ENCODE measurements at places on chromosomes 13 and 19.

GRCh38 chr19:38514812-38515633 is 81.5 kb downstream of the RYR1 start:
- DNase-seq = peak; percentile 78

DNA sequence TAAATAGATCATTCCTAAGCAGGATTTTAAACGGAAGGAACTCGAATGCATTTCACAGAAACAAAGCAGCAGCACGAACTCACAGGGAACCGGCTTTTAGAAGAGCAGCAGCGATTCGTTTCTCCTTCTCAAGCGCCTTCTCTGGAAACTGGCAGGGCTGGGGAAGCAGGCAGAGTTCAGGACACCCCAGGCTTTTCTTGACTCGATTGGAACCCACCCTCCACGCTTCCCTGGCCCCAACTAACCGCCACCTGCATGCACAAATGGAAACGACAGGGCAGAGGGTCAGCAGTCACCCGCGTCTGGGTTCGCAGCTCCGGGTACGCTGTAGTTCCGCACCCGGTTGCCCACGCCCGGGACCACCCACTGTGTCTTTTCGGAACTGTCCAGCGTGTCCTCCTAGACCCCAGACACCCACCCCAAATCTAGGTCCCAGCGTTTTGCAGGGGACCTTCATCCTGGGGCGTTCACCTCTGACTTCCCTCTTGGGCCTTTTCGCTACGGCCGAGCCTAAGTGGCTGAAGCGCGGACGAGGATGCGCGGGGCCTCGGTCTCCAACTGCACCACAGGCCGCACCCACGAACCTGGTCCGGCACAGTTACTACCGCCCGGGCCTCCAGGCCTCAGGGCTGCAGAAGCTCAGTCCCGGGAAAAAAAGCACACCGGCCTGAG is 500 bp downstream of the ZFP30 start:
- DNase-seq = peak; percentile 6

DNA sequence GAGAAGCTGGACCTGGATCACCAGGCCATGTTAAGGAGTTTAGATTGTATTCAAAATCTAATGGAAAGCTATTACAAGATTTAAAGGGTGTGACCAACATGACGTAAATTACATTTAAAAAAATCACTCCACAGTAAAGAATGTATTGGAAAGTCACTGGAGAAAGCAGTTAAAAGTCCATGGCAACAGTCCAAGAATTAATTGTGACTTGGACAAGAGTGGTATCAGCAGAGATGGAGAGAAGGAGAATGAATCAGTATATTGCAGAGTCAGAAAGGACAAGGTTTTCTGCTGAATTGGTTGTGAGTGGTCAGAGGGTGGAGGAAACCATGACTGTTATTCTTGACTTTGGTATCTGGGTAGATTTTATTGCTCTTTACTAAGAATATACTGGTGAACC is 535.1 kb upstream of the SLITRK1 start:
- DNase-seq = no peak

- no peak for DNase-seq
Measured at GRCh38 chr19:55902080-55902751, 29.9 kb downstream of the NLRP13 start.

GRCh38 chr13:72259528-72259927 is 392.5 kb upstream of the DACH1 start:
- DNase-seq = no peak

GRCh38 chr19:49364083-49364737 is 533 bp downstream of the DKKL1 start:
- no peak for DNase-seq

DNA sequence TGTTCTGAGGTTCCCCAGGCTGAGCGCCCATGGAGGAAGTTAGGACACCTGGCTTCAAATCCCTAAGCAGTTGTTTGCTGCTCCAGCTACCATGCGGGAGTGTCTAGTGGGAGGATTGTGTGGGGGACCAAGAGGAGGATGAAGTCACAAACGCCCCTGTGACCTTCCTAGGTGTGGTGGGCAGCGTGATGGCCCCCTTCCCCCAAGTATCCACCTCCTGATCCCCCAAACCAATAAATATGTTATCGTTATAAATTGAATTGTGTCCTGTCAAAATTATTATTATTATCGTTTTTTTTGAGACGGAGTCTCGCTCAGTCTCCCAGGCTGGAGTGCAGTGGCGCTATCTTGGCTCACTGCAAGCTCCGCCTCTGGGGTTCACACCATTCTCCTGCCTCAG is at the start of gene SLC25A41:
SLC25A41 (minus strand) TSS at position 101 of the 400 bp plus-strand sequence; CDS start at position 31, 70 bp downstream.
- no peak for DNase-seq

DNA sequence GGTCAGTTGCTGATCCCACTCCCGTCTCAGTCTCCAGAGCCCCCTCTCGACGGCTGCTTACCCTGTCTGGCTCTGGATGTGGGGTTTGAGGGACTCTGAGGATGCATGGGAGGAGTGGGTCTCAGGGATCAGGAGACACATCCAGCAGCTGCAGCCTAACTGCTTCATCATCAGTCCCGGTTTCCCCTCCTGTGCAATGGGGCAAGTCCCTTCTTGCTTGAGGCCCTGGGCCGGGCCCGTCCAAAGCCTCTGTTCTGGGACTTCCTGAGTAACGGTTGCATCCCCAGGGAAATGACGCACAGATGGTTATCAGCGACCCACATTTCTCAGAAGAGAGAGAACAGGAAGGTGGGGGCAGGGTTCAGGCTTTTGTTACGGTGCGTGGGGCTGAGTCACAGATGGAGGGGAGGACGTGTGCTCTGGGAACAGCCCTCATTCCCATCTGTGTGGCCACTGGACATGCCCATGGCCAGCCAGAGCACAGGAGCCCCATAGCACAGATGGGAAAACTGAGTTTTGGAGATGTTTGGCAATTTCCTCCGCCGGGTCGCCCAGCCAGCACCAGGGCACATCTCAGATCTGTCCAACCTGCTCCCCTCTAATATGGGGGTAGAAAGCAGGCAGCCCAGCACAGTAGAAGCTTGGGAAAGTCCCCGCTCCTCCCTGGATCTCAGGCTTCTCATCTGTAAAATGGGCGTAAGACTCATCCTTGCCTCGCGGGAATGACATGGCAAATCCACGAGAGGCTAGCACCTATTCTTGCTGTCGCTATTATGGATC is 19.3 kb downstream of the GNA15 start:
- peak; percentile 80 for DNase-seq

DNA sequence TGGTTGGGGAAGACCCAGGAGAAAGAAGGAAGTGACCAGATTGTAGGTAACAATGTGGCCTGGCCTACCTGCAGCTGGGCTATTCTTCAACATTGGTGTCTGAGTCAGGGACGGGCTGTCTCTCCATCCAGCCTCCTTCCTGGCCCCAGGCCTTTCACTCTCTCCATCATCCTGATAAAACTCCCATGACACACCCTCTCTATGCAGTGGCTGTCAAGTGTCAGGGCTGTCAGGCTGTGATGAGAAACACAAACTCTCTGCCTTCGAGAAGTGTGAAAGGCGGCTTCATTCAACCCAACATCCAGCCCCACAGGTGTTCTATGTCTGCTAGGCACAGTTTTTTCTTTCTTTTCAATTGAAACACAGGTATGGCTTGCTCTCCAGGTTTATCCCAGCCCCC is 153.3 kb upstream of the VSTM2B start:
- no peak for DNase-seq

- no peak for DNase-seq
Measured at GRCh38 chr13:102400675-102401145, 1.1 kb downstream of the FGF14 start.

DNA sequence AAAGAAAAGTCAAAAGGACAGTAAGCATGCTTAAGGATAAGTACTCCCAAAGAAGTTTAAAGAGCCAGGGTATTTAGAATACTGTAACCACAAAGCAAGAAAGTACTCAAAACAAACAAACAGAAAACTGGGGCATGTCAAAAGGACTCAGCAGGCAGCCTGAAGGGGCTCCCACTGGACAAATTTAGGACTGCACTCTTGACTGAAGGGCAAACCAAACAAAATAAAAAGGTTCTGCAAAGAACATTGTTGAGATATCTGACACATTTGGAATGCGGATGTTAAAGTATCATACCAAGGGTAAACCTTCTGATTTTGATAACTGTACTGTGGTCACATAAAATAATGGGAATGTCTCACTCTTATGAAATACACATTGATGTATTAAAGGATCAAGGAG is 157.4 kb downstream of the TNFSF13B start:
- DNase-seq = no peak

GRCh38 chr19:10116085-10116865 is 3.4 kb downstream of the EIF3G start:
- no peak for DNase-seq

- no peak for DNase-seq
Measured at GRCh38 chr13:93244918-93245280, 18.3 kb downstream of the GPC6 start.

GRCh38 chr19:44142059-44142433 is 692 bp downstream of the ZNF234 start:
- no peak for DNase-seq

- DNase-seq = no peak
Measured at GRCh38 chr13:35767256-35767976, 290.9 kb upstream of the MAB21L1 start.

- peak; percentile 65 for DNase-seq
Measured at GRCh38 chr19:48510421-48511268, 990 bp downstream of the LMTK3 start.

- no peak for DNase-seq
Measured at GRCh38 chr13:74530011-74530410, 395.8 kb upstream of the KLF12 start.

DNA sequence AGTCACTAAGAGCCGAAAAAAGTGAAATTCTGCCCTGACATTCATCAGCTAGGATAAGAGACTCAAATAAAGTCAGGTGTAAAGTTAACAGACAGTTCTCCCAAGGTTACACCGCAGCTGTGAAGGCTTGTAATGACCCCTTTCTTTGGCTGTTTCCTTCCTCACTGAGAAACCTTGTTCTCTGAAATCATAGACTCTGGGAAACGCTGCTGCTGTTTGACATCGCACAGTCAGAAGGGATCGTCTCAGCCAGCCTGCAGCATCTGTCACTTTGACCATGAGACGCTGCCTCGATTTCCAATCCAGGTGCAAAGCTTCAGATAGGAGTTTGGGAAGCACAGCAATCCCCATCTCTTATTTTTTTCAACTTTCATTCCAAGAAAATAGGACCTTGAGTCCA is 678 bp downstream of the BCAT2 start:
- DNase-seq = no peak

DNA sequence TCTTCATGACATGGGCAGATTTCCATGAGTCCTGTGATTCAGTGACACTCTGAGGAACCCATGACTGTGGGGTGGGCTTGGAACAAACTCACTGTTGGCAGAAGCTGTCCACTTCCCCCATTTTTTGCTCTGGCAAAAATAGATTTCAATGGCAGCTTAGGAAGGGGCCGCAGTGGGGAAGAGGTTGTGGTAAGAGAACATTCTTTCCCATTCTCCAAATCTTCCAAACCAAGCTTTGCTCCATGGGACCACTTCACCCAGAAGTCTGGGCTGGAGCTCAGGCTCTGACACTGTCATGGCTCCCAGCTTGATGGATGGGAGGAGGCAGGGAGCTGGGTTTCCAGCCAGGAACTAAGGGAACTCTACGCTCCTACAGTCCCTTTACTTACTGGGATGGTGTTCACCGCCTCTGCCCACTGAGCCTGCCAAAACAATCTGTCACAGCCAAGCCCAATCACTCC is 24.9 kb upstream of the MEDAG start:
- no peak for DNase-seq

GRCh38 chr19:3979289-3979673 is 6.0 kb downstream of the EEF2 start:
- no peak for DNase-seq

DNA sequence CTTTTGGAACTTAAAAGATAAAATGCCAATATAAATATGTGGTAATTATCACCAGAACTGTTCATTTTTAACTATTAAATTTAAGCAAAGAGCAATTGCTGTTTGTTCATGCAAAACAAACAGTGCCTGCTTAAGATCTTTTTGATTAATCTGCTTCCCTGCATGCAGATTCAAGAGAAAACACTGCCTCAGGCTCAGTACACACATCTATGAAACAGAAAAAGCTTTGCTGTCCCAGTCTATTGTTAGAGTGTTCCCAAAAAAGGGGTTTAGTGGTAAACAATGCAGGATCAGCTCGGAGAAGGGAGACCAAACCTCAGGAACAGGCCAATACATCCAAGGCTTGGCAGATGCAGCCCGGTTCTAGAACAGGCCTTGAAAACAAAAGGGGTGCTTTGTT is 49.3 kb upstream of the TDRD3 start:
- DNase-seq = no peak

DNA sequence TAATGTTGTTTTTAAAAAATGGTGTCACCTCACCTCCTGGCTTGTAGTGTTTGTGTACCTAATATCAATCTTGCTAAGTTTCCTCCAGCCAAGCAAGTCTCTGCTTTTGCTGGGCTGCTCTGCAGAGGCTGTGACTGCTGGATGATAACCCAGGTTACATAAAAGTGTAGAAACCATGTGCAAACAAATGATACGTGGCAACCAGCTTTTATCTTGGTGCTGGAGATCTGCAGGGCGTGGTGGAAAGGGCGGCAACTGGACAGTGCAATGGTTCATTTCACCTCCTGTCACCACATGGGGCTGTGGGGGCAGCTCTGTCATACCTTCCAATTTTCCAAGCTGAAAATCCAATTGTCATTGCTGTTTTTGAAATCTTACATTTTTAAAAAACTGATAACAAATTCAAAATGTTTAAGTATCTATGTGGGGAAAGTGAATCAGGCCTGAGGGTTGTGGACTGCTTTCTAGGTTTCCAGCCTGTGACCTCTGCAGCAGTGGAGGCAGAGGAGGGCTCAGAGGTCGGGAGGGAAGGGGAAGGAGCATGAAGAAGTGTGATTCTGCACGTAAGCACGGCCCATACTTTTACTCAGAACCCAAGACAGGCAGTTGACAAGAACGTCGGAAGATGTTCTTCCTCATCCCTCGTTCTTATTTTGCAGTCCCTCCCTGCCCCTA is 9.7 kb downstream of the GPR42 start:
- DNase-seq = no peak

DNA sequence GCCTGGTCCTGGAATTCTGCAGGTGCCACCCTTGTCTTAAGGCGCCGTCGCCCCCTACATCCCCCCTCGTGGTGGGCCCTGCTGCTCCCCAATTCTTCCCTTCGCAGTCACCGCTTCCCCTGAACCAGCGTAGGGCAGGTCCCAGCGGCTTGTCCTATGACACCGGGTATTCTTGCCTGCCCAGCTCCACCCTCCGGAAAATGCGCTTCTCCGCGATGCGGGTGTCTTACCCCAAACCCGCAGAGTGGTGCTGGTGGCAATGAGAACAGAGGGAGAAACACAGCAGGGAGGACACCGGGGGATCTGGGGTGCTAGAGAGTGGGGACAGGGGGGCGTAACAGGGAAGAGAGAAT is 9.0 kb downstream of the ZNF808 start:
- peak; percentile 23 for DNase-seq

GRCh38 chr13:98883998-98884397 is 93.9 kb downstream of the DOCK9 start:
- DNase-seq = no peak

DNA sequence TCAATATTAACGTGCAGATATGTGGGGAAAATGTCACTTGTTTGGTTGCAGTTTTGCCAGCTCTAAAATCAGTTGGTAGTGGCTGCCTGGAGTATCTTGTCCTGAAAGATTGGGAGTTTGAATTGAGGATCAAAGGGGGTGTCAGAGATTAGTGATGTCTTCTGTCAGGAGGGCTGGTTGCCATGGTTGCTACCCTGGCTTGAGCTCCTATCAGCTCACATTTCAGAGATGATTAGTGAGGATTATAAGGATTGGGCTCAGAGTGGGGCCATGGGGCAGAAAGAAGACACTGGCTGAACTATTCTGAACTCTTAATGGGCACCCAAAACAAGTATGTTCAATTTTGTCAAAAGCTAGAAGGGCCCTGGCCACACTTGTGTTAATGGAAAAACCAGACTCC is 95.5 kb upstream of the RNF113B start:
- DNase-seq = no peak

GRCh38 chr13:101738336-101738735 is 285.9 kb downstream of the ITGBL1 start:
- no peak for DNase-seq

Measured in activated T-cell treated with anti-CD3 and anti-CD28 coated beads for 48 hours (primary cell).